ENCODE measurements at places on chromosomes 16 and 17.

- DNase-seq = no peak
These were observed 76.9 kb upstream of the DYNLRB2 start for GRCh38 chr16:80463751-80464495.

DNA sequence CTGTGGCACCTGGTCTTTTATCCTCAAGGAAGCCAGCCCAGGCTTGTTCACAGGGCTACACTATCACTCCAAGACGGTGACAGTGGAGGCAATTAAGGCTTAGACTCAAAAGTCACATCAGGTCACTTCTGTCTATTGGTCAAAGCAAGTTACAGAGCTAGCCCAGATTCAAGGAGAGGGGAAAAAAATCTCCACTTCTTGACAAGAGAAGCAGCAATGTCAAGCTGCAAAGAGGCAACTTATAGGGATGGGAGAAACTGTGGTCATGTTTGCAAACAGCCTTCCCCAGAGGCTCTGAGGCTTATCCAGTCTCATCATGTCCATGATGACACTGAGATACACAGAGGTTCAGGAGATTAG is 31.6 kb downstream of the SERPINF1 start:
- DNase-seq = no peak

DNA sequence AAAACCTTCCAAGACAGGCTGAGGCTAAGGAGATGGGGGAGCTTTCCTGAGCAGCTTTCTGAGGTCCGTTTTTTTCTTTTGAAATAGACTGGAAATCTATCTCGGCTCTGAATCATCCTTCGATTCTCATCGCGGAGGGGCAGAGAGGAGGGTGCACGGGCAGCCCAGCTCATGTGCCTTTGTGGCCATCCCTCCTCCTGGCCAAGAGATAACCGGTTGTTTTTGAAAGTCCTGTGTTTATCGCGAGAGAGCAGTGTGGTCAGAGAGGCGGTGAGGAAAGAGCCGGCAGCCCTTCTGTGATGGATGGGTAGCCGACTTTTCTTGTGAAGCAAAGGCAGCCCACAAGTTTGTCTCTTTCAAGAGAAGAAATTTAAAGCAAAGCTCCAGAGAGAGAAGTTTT is 191.6 kb downstream of the CCDC182 start:
- no peak for DNase-seq

- no peak for DNase-seq
These were observed 10.7 kb upstream of the SKAP1 start for GRCh38 chr17:48440669-48441068.

- no peak for DNase-seq
These were observed 46.6 kb downstream of the MSI2 start for GRCh38 chr17:57302690-57303465.

- DNase-seq = no peak
These were observed 59.4 kb upstream of the XYLT1 start for GRCh38 chr16:17529982-17530760.

- no peak for DNase-seq
These were observed 27.0 kb upstream of the NF1 start for GRCh38 chr17:31067691-31068184.

DNA sequence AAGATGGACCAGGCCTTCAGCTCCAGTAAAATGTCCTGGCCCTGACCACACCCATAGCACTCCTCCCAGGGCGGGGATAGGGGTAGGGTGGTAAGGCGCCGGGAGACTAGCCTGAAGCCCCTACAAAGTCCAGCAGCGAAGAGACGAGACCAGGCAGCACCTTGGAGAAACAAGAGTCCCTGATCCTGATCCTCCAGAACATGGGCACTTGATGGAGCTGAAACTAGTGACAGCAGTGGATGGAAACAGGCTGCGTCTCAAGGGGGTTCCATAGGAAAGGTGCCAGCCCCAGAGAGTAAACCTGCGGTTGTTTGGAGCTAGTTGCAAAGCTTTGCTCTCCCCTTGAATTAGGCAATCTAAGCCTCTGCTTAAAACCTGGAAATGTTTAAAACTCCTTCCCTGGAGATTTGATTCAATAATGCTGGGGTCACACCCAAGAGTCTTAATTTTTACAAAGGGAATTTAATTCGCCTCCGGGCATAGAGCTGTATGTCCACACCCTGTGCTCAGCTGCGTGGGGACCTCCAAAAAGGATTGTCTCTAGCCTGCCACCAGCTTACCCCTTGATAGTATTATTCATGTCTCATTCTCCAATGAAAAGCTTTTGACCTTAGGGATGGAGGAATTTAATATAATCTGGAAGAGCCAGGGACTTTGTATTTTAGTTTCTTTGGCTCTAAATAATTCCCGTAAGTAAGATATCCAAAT is 258.6 kb downstream of the PMP22 start:
- DNase-seq = no peak

DNA sequence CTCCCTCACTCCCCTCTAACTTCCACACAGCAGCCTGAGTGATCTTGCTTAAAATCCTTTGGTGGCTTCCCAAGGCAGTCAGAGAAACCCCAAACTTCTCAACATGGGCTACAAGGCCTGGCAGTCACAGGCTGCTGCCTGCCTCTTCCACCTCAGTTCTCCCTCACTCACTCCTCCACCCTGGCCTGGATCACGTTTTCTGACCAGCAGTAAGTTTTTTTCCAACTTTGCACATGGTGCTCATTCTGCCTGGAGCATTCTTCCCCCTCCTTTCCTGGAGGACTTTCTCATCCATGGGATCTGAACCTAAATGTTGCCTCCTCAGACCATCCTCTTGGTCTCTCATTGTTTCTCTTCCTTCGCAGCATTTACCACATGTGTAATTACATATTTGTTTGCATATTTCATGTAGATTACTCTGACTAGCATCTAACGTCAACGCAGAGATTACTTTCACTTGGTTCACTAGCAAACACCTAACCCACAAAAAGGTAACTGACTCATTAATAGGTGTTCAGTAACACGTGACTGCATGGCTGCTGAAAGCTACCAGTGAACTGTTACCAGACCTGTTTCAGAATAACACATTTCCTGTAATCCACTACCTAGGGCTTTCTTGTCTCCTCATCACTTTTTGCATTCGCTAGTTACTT is 17.1 kb downstream of the GNA13 start:
- DNase-seq = no peak

- no peak for DNase-seq
These were observed 16.7 kb downstream of the ERCC4 start for GRCh38 chr16:13936596-13937081.

DNA sequence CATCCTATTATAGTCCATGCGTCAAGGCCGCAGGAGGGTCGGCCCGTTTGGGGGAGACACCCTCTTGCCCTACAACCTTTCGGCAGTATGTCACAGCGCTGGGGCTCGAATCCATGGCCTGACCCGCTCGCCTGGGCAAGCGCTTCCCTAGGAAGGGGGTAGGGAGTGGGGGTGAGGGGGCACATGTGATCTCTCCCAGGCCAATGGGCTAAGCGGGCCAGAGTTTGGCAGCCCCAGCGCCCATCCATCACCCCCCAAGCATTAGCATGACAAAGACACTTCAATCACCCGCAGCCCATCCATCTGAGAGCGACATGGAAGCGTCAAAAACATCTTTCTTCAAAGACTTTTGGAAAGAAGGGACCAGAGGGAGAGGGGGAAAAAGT is at the start of gene HOXB1:
TSS of gene HOXB1 (minus strand) at position 125 of the 386 bp plus-strand sequence. CDS start at position 18, 107 bp downstream.
- no peak for DNase-seq

- peak; percentile 44 for DNase-seq
These were observed 1.6 kb downstream of the TOX3 start for GRCh38 chr16:52545222-52545897.

DNA sequence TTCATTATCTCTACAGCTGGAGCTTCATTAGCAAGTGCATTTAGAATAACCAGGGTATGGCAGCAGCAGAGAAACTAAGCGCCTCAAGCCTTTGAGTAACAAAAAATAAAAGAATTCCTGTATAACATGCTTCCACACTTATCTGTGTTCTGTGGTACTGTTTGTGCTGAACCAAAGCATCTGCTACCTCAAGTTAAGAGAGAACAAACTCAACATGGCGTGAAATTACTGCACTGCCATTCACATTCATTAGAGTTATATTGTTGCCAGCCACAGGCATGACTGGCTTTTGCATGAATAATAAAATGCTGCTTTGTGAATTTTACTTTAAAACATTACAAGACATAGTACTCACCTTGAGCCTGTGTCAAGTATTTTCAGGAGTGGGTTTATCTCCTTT is 76.6 kb downstream of the NLK start:
- no peak for DNase-seq

GRCh38 chr17:73936908-73937627 is 266.4 kb upstream of the RPL38 start:
- no peak for DNase-seq

DNA sequence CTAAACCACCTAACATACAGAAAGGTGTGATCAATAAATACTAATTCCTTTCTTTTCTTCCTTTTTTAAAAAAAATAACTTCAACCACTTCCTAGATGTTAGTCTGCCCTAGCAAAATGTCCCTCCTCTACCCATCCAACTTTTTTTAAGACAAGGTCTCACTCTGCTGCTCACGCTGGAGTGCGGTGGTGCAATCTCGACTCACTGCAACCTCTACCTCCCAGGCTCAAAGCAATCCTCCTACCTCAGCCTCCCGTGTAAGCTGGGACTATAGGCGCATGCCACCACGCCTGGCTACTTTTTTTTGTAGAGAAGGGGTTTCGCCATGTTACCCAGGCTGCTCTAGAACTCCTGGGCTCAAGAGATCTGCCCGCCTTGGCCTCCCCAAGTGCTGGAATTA is 33.1 kb downstream of the KANSL1 start:
- no peak for DNase-seq

- no peak for DNase-seq
These were observed 26.4 kb downstream of the EEF2K start for GRCh38 chr16:22232277-22233036.

DNA sequence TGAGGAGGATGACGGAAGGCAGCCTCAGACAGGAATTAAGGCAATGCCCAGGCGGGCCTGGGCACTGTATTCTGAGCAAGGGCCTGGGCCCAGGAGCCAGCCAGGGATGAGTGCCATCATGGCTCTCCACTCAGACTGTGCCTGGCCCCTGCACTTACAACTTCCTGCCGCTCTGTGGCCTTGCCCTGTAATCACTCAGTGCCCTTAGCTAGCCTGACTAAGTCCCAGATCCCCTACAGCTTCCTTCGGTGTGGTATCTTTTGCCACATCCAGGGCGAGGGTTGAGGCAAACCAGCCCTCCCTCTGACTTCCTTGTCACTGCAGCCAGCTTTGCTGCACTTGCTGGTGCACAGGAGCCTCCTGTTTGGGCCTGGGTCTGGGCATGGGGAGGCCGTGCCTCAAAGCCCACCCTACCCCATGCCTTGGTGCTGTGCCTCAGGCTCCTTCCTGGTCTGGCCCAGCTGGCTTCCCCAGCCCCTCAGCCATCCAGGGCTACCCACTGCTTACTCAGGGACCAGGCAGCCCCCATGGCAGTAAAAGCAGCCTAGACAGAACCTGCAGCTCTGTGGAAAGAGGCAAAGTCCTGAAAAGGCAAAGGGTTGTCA is 9.3 kb downstream of the SLC46A1 start:
- DNase-seq = no peak

DNA sequence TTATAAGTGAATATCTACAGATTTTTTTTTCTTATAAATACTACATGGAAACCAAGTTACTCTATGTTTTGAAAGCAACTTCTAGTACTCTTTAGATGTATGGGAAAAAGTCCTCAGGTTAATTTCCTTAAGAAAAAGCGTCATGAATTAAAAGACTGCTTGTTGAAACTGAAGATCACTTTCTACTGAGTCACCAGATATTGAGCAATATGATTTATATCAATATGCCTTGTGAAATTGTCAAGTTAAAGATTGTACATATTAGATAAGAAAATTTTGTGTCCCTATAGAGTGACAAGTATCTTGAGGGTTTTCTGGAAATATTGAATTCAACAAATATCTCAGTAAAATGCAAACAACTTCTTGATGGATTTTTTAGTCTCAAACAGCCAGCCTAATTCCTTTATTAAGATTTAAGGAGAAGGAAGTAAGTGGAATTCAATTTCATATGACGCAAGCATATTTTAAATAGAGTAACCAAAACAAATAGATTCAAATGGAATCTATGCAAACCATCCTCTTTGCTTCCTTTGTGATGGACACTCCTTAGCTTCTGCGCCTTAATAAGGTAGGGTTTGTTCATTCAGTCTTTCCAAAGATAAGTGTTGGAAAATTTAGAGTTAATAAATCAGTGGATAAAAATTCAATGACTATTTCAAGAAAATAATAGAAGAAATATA is 16.6 kb downstream of the KRT12 start:
- no peak for DNase-seq

GRCh38 chr17:915538-916201 is 63.9 kb downstream of the NXN start:
- DNase-seq = peak; percentile 97

DNA sequence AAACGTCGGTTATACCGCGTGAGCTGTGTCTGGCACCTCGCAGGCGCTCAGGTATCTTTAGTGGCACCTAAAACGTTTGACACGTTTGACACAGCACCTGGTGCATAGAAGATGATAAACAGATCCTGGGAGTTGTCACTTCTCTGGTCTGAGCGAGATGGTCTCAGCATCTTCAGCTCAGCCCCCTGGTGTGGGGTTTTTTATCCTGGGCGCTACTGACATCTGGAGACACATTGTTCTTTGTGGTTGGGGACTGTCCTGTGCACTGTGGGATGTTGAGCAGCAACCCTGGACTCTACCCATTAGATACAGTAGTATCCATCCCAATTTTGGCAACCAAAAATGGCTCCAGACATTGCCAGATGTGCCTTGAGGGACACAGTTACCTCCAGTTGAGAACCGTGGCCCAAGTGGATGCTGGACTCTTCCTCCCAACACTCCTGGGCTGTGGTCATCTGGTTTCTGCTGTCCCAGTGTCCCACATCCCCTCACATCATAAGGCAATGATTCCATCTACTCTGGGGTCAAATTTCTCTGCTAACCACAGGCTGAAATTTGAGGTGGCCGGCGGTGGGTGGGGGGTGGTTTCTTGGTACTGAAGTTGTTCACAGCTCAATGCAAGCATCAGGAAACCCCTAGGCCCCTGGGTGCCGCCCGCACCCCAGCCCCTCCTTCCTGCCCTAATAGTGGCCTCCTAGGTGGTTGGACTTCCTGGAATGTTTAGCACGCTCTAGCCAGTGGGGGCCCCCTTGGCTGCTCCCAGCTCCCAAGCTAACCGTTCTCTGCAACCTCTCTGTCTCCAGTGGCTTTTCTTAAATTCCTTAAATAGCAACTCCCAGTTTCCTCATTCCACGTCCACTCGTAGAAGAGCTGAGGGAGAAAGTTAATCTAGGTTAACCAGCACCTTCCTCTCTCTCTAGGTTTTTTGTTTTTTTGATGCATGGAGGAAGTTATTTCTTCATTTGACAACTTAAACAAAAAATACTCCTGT is 124.8 kb downstream of the ABCC1 start:
- DNase-seq = no peak

- DNase-seq = no peak
These were observed 3.0 kb upstream of the NLRC3 start for GRCh38 chr16:3580251-3580651.

DNA sequence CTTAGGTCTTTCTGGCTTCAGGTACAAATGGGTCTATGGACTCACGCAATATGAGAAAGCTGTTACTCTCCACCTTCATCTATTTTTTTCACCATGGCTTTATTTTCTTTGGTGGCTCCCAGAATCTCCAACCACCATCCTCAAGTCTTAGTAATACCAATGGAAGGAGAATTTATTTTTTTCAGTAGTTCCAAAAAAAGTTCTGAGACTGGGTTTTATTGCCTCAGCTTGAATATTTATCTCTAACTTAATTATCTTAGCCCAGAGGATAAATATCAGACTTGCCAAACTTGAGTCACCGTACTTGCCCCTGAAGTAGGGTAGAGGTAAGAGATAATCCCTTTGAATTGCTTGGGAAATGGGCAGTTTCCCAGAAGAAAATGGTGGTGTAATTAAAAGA is 23.2 kb upstream of the CACNG3 start:
- no peak for DNase-seq

GRCh38 chr17:40309031-40309948 is at the start of gene RARA:
Gene RARA, plus strand, starts transcription at chr17:40309180. Its CDS starts 22,039 bp downstream, at chr17:40331219.
- DNase-seq = peak; percentile 65

Measured in HAP-1 (cell line).